ENCODE measurements at places on chromosomes 6 and 20.

GRCh38 chr6:125307150-125307838 is 5.5 kb upstream of the HDDC2 start:
- DNase-seq = peak; percentile 3

GRCh38 chr6:108684771-108685329 is 124.1 kb downstream of the FOXO3 start:
- DNase-seq = no peak

- DNase-seq = no peak
Observed at GRCh38 chr20:35886537-35886936, 67.8 kb downstream of the SCAND1 start.

DNA sequence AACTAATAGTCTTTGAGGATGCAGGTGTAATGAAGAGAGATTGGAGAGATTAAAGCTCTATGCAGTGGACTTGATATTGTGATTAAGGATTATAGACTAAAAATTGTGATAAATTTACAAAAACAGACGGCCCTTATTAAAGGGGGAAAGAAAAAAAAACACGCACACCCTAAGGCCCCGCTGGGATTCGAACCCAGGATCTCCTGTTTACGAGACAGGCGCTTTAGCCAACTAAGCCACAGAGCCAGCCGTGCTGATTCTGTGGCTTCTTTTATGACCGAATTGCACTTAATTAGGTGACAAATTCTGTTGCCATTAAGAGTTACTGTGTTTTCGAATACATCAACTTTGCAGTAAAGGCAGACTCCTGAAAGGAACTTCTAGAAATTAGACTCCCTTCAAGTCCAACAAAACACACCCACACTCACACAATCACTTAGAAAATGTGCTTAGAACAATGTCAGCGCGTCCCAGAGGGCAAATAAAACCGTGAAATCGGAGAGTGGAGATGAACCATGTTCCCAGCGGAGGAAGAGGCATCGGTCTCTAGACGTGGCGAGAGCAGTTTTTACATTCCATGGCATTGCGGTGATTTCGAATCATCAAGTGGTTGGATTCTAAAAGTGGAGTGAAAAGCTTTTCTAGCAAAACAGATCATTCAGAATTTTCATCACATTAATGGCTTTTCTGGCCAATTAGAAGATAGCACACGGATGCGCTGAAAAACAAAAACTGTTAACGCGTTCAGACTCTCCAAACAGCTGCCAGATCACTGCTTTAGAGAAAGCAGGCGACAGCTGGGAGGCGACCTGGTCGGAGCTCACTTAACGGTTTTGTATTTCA is 122.6 kb downstream of the GPX5 start:
- DNase-seq = peak; percentile 69

DNA sequence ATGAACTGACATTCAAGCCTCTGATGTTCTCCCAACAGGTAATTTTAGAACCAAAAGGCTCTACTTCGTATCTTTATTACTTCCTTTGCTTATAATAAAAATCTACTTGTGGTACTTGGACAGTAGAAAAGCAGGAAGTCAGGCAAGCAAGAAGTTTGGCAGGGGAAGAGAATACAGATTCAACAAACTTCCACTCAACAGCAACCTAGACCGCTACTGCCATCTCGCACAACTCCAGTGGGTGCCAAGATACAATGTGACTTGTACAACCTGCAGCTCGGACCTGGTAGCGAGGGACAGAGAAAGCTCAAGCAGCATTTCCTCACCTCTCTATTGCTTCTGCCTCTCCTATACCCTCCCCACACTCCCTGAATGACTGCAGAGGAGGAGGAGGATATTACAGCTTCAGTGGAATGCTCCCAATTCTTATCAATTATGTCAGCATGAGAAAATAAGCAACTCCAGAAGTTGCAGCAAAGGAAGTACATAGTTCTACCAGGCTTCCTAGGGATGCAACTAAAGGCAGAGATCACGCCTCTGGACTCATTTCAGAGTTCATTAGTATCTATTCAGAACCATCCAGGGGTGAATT is 76.5 kb downstream of the MBOAT1 start:
- DNase-seq = no peak

- DNase-seq = no peak
Observed at GRCh38 chr20:23008667-23009066, 26.4 kb upstream of the SSTR4 start.

- DNase-seq = no peak
Observed at GRCh38 chr6:136503303-136504029, 46.8 kb downstream of the MAP7 start.

DNA sequence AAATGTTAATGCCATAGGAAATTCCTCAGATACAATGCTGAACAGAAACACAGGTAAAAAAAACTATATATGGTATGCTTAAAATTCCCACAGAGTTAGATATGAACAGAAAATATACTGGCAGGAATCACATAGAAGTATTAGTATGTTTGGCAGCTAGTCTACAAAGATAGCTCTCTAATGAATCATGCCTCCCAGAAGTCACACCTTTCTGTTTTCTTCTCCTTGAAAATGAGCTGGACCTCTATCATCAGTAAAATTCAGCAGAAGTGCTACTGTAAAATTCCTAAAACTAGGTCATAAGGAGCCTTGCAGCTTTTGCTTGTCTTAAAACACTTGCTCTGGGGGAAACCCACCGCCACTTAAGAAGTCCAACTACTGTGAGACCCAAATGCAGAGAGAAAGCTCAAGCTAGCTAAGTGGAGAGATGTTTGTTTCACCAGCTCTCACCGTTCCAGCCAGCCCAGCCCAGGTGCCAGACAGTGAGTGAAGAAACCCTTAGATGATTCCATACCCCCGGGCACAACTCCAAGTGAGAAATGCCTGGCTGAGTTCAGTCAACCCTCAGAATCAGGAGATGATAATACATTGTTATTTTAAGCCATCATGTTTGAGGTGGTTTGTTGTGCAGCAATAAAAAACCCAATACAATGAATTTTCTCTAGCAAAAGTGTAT is 43.0 kb downstream of the TSPYL4 start:
- DNase-seq = no peak

Data from inflammatory macrophage (primary cell).